NCI-H446 treated with DMSO at 0.1 percent for 48 hours (cell line): ENCODE measurements at places on chromosomes 5 and 9.

- no peak for DNase-seq
Measured at GRCh38 chr5:90528601-90529193, 687 bp downstream of the LYSMD3 start.

DNA sequence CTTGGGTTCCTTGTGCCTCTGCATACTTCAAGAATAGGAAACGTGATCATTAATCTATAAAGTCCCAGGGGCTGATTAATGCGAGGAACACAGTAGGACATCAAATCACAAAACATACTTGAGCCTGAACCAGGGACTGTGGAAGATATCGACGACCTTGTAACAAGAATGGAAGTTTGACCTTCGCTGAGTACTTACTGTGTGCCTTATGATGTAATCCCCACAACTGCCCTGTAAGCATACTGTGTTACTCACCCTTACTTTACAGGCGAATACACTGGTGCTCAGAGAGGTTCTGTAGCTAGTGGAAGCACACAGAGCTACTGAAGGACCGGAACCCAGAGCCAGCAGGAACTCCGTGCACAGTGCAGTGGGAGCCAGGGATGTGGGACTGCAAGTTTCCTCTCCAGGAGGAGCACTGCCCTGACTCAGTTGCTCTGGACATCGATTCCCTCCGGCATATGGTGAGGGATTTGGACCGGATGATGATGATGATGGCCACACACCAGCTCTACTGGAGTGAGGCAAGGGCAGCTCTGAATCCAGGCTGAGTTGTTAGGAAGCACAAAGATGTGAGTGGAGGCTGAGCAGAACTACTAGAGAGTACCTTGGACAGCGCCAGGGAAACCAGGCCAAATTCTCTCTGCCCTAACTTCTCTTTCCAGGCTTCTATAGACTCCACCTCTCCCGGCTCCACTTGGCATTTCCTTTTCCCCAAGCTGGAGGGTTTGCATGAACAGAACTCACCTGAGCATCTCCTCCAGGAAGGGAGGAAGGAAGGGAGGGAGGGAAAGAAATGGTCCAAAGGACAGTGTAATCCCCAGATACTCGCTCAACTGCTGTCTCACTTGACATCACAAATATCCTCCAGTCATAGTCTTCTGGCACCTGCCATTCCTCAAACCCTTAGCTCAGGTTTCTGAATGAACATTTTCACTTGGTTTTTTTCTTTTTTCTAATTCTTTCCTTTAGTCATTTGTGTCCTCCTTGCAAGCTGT is 1.5 kb upstream of the GABBR2 start:
- no peak for DNase-seq

DNA sequence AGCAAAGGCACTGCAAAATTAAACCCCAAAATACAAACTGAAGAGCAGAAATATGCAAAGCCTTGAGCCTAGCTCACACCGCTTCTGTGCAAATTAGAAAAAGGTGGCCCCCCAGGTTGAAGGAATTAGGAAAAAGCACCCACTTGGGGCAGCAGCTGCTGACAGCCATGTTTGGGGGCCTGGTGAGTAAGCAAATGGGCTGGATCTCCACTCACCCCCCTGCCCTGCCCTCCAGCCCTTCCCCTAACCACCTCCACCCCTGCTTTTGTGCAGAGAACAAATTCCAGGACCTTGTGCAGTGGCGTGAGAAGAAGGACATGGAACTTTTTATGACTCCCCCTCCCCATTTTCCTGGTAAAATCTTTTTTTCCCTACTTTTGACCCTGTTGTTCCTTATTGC is 92.0 kb upstream of the DNAH5 start:
- no peak for DNase-seq

GRCh38 chr9:35683323-35683722 is 6.4 kb downstream of the TPM2 start:
- no peak for DNase-seq

- no peak for DNase-seq
Measured at GRCh38 chr9:127202461-127203169, 62.0 kb upstream of the GARNL3 start.

DNA sequence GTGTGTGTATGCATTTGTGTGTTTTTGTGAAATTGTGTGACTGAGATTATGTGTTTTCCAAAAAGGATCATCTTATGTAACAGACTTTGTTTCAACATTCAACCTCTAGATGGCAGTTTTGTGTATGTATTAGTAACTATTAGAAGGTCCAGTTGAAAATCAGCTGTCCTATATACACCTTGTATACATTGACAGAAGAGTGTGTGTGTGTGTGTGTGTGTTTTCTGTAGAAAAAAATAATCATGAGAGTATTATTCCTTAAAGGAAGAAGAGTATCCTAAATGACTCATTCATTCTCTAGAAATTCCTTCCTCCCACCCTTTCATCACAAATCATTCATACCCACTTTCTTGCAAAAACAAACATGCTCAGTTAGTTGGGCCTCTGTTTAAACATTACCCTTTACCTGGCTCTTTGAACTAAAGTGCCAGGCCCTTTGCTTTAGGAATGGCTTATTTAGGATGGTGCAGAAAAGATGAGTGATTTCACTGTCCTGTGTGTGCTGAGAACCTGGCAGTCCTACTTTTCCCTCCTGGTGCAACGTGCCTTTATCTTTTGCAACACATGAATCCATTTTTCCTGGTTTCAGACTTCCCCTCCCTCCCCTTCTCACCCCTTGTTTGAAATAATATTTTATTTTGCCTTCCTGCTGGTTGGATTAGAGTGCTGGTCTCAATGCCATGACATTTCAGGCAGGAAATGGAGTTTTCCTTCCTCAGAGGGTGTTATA is 152.2 kb downstream of the ARHGAP26 start:
- DNase-seq: peak; percentile 31
